ENCODE measurements at places on chromosomes 2 and 18.

DNA sequence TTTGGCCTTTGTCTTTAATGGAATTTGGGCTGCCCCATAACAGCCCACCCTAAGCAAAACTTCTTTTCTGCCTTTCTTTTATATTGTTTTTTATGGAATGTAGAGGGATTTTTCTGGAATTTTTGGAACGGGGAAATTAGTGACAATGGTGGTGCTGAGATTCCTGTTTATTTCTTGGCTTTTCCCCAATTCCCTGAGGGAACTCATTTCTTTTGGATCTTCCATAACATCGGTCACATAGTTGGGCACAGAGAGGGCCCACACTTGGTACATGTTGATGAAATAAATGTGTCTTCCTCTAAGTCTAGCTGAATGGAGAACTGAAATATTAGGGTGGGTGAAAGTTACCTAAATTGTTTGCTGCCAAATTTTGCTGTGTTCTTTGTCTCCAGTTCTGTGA, 191.6 kb upstream of the TNP1 start:
- DNase-seq = no peak

GRCh38 chr2:48415836-48416515, 114.0 kb upstream of the STON1 start:
- DNase-seq = no peak

DNA sequence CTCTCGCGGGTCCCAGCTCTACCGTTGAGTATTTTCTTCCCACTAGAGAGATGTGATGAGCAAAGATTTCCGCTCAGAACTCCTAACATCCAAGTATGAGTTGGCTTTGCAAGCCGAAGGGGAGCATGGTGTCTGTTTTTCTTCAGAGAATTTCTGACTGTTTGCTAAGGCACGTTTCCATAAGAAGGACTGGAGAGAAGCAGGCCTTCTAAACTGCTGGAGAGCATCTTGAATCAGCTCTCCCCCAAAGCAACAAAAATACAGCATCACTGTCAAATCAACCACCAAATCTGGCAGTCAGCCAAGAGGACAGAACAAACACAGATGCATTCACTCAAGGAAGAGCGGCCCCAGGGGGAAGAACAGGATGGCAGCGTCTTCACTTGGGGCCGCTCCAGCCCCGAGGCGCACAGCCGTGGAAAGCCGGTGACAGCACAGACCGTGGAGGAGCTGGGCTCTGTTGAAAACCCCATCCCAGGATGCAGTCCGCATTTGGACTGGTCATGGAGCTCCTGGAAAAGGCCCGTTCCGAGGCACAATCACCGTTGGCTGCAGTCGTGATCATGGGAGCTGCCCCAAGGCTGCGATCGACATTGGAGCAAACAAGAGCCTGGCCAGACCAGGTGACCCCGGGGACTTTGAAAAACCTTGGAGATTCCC, 101.4 kb downstream of the NFATC1 start:
- DNase-seq = no peak

- no peak for DNase-seq
These were observed 773.7 kb upstream of the RAB6C start for GRCh38 chr2:129205766-129206165.

DNA sequence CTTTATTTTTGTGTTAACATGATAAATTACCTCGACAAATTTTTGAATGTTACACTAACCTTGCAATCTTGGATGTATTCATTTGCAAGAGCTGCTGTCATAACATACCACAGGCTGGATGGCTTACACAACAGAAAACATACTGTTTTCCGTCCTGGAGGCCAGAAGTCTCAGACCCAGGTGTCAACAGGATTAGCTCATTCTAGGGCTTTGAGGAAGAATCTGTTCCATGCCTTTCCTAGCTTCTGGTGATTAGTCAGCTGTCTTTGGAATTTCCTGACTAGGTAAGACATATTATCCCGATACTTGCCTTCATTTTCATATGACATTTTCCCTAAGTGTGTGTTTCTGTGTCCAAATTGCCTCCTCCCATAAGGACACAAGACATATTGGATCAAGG, 188.6 kb upstream of the CDH19 start:
- DNase-seq = no peak

DNA sequence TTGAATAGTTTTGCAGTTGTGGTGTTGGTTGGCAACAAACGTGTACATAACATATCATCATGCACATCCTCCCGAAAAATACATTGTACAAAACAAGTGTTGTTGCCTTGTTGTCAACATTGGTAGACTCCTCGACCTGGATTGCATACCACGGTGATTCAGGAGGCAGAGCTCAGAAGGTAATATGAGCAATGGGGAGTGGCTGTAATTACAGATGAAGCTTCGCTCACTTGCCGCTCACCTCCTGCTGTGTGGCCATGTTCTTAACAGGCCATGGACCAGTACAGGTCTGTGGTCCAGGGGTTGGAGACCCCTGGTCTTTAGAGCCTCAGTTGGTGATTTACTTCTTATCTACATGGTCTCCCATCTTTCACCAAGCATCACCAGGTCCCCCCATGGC, 1423.2 kb upstream of the NXPH2 start:
- DNase-seq = no peak

DNA sequence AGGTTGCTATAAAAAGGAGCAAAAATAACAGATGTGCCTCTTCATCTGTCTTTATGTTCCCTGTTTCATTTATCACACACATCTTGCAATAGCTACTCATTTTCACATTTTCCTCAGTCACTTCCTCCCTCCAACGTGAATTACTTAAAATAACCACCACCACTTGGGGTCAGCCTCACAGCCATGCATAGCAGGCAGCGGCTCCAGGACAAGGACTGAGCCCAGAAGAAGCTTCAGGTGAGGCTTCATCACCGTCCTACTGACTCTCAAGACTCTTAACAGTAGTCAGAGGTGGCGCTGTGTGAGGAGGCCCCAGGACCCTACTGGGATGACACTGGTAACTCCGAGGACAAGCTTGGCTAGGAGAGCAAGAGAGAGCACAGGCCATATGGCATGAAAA, 15.5 kb upstream of the ST8SIA5 start:
- no peak for DNase-seq

- DNase-seq = no peak
These were observed 406.0 kb upstream of the ZEB2 start for GRCh38 chr2:144925886-144926285.

GRCh38 chr2:3313781-3314375, 63.7 kb downstream of the EIPR1 start:
- no peak for DNase-seq

DNA sequence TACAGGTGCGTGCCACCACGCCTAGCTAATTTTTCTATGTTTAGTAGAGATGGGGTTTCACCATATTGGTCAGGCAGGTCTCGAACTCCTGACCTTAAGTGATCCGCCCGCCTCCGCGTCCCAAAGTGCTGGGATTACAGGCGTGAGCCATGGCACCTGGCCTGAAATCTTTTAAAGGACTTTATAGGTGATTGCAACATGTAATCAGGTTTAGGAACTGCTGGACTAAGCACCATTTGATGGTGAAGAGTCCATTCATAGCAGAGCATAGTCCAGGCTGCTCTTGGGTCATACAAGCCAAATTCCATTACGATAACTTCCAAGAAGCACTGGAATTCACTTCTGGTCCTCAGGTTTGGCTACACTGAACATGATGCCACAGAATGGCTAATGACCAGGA, 200.6 kb upstream of the SMAD2 start:
- no peak for DNase-seq

GRCh38 chr2:187819624-187820023, 265.4 kb upstream of the TFPI start:
- DNase-seq = no peak

DNA sequence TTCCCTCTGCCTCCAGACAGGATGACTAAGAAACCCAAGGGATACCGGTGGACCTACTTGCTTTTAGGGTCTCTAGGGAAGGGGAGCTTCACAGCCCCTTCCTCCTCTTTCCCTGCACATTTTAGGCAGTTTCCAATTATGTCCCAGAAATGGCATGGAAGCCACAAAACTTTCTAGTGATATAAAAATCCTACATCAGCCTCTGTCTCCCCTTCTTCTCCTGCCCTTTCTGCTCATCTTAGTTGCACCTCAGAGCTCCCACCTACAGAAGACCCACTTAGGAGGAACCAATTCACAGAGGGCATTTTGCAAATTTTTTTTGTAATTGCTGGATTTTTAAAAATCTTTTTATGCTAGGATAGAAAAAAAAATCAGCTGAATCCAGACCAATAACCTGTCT, 263.1 kb downstream of the TNS1 start:
- no peak for DNase-seq

DNA sequence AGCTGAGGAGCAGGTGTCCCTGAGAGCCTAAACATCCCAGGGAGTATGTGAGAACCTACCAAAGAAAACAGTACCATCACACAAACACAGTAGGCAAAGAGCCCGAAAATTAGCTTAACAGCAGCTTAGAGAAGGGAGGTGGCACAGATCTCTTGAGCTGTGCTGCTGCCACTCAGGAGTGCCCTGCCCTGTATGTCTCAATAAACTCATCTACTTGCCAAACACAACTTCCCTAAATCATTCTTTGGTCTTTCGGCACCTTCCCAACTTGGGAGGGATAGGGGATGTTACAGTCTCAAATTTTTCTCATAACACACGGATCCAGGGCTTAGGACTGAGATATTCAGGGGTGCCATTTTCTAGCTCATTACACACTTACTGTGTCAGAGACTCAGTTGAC, 45.3 kb upstream of the C1D start:
- no peak for DNase-seq

DNA sequence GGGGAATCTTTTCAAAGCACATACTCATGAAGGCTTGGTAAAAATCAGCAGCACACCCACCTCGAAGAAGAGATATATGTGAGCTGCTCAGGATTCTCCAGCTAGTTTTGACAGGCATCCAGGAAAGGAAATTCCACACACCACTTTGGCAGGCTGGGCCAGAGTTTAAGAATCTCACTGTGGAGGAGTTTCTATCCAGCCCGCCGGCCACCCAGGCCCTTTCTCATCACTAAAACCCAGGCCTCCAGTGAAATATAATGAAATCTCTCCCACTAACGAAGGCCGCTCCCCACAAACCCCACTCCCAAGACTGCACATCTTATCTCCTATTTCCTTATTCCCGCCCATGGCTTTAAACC, 202.0 kb downstream of the GLI2 start:
- DNase-seq = no peak
